PC-3 (cell line): ENCODE measurements at places on chromosomes 7 and 10. TPM values are rescaled to one million over a fixed set of nuclear protein-coding genes. Genes with fewer than 3 reads are reported as not detected.

DNA sequence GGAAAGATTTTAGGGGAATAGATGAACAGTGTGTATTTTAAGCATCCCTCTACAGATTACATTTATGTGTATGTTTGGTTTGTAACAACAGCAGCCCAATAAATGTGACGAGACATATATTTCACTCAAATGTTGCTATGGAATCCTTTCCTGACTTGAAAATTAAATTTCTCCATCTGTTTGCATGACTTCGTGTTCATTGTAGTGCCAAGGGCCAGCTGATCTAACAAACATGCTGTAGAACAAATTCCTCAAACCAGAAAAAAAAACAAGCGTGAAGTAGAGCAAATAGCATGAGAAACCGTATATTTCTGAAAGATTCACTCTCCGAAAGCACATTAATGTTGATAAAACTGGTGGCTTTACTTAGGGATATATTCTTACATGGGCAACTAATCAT, 87.8 kb downstream of the NRCAM start:
- no peak for DNase-seq
- H3K36me3 ChIP-seq = no peaks in the 10 kb centered on the region
- peaks cover 14% of the 10 kb centered on the region; the same call in 1 of the 2 replicates for H3K27me3 ChIP-seq
- H3K4me3 ChIP-seq = no peak overlapping the region
- no peak overlapping the region for H3K27ac ChIP-seq

- H3K27ac ChIP-seq = peak overlapping the region; percentile 70
- H3K36me3 ChIP-seq = no peaks in the 10 kb centered on the region
- H3K27me3 ChIP-seq = no peaks in the 10 kb centered on the region
- peak overlapping the region; percentile 26; the same call in 1 of the 2 replicates for H3K4me3 ChIP-seq
- peaks cover 46% of the 10 kb centered on the region for H3K4me1 ChIP-seq
- peak; percentile 99 for DNase-seq
Observed at GRCh38 chr10:36671607-36672006, 453.8 kb upstream of the ANKRD30A start.

GRCh38 chr10:74542077-74542476, 284.3 kb upstream of the KAT6B start:
- H3K36me3 ChIP-seq = no peaks in the 10 kb centered on the region; the same call in 1 of the 2 replicates
- H3K27me3 ChIP-seq = no peaks in the 10 kb centered on the region
- DNase-seq = no peak
- H3K4me1 ChIP-seq = no peaks in the 10 kb centered on the region

DNA sequence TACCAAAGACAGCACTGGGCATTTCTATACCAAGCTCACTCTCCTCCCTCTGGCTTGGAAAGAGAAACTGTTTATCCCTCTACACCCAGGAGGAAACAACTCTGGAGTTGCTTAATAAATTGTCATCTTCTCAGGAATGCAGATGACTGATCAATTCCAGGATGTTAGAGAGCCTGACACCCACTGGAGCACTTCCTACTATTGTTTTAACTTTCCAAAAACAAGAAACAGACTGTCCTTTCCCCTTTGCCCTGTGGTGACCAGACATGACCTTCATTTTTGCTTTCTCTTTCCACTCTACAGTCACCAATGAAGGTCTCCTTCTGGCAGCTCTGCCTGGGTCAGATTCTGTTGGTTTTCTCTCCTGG, 19.6 kb downstream of the GIMAP4 start:
- H3K4me3 ChIP-seq = no peak overlapping the region
- H3K27me3 ChIP-seq = peaks cover 37% of the 10 kb centered on the region; the same call in 1 of the 2 replicates
- no peaks in the 10 kb centered on the region for H3K36me3 ChIP-seq

DNA sequence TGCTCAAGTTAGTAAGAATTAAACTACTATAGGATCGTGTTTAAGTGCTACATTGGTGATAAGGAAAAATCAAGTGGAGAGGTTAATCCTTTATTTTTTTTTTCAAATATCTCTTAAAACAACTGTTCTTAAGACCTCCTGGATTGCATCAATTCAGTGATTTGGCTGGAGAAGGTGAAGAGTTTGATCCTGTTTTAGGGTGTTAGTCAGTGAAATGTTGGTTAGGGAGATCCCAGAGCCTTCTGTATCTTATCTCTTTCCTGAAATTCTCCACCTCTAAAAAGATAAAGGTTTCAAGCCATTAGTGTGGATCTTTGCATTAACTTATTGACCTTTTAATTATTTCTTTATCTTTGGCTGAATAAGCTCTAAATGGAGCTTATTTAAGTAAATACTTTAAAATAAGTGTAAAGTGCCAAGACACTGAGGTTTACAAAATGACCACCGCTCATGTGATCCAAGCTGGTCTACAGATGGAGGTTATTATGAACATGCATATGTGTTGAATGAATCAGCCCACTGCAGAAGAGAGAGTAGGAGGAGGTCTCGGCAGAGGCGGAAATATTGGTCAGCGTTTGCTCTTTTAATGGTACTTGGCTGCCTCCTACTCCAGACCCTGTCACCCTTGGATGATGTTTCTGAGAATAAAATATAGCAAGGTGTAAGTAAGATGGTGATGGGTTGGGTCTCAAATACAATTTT, 51.8 kb upstream of the BMPER start:
- no peaks in the 10 kb centered on the region for H3K36me3 ChIP-seq
- no peak overlapping the region for H3K27ac ChIP-seq
- H3K4me1 ChIP-seq = peaks cover 15% of the 10 kb centered on the region
- no peaks in the 10 kb centered on the region for H3K27me3 ChIP-seq

DNA sequence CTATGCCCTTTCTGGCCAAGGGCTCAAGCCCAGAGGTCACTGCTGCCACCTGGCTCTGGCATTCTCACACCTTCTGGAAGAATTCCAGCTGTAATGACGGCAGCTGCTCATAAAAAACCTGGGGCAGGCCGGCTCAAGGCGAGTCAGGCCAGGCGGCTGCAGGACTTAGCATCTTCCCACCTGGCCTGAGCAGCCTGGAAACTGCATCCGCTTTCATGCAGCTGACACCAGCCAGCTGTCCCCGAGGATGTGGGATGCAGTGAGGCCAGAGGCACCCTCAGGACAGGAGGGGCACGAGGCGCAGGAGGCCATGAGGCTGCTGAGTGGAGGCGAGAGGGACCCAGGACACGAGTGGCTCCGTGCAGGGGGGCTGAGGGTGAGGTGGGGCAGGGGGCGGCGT, 47.5 kb upstream of the ADGRA1 start:
- H3K4me1 ChIP-seq = no peaks in the 10 kb centered on the region
- DNase-seq = peak; percentile 10
- H3K27me3 ChIP-seq = peaks cover 40% of the 10 kb centered on the region
- H3K4me3 ChIP-seq = no peak overlapping the region
- H3K36me3 ChIP-seq = no peaks in the 10 kb centered on the region
- no peak overlapping the region for H3K27ac ChIP-seq

- no peaks in the 10 kb centered on the region for H3K36me3 ChIP-seq
- H3K27me3 ChIP-seq = peaks cover 36% of the 10 kb centered on the region; the same call in 1 of the 2 replicates
- DNase-seq = no peak
Observed at GRCh38 chr10:15451137-15452094, 80.3 kb upstream of the FAM171A1 start.

- H3K36me3 ChIP-seq = no peaks in the 10 kb centered on the region
- H3K27ac ChIP-seq = no peak overlapping the region
- H3K4me3 ChIP-seq = no peak overlapping the region
- H3K27me3 ChIP-seq = no peaks in the 10 kb centered on the region
- no peak for DNase-seq
Observed at GRCh38 chr10:26355241-26355640, 82.9 kb upstream of the APBB1IP start.

- peaks cover 14% of the 10 kb centered on the region for H3K36me3 ChIP-seq
- peak; percentile 94 for DNase-seq
- no peaks in the 10 kb centered on the region for H3K27me3 ChIP-seq
- peak overlapping the region; percentile 93 for H3K27ac ChIP-seq
Observed at GRCh38 chr10:94006591-94007550, 13.1 kb downstream of the PLCE1 start.

DNA sequence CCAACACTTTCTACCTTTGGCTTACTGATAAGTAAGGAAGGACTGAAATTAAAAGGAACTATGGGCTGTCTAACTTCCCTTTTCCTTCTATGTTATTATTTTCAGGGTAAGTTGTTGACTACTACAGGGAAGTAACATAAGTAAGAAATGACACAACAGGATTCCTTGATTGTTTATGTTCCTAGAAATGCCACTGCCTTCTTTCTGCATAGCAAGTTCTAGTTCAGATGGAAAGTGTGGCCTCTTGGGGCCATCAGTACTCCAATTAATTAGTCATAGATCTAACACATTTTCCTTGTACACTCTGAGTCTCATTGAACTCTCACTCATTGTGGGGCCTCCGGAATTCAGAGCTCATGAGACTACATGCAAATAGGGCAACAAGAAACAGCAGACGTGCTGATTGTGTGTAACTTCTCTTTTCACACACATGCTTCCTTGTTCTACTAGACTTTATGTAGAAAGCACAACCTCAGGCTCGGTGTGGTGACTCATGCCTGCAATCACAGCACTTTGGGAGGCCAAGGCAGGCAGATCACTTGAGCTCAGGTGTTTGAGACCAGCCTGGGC, 35.3 kb upstream of the HIBADH start:
- H3K36me3 ChIP-seq = no peaks in the 10 kb centered on the region
- H3K4me1 ChIP-seq = peaks cover 9% of the 10 kb centered on the region
- no peaks in the 10 kb centered on the region for H3K27me3 ChIP-seq
- no peak overlapping the region for H3K4me3 ChIP-seq
- no peak overlapping the region for H3K27ac ChIP-seq
- peak; percentile 28 for DNase-seq

- peak overlapping the region; percentile 70 for H3K27ac ChIP-seq
- H3K4me1 ChIP-seq = peaks cover 14% of the 10 kb centered on the region
- H3K4me3 ChIP-seq = peak overlapping the region; percentile 41; the same call in 1 of the 2 replicates
Observed at GRCh38 chr7:7201578-7202374, 19.4 kb downstream of the C1GALT1 start.

Gene DTX2
- total RNA-seq = 27.0 and 37.6 TPM in 2 replicates

Gene LLCFC1
- total RNA-seq = not detected in 2 replicates

Gene NODAL
- not detected in 2 replicates for total RNA-seq

Gene DEPP1
- 8.0 and 9.0 TPM in 2 replicates for total RNA-seq
